Heart left ventricle (tissue), 16 donors: ENCODE measurements at places on chromosomes 11 and 22. TPM values are rescaled to one million over a fixed set of nuclear protein-coding genes. Genes with fewer than 3 reads are reported as not detected.

GRCh38 chr11:116211147-116211546 lies 561.6 kb downstream of the BUD13 start:
- DNase-seq, result no peak

DNA sequence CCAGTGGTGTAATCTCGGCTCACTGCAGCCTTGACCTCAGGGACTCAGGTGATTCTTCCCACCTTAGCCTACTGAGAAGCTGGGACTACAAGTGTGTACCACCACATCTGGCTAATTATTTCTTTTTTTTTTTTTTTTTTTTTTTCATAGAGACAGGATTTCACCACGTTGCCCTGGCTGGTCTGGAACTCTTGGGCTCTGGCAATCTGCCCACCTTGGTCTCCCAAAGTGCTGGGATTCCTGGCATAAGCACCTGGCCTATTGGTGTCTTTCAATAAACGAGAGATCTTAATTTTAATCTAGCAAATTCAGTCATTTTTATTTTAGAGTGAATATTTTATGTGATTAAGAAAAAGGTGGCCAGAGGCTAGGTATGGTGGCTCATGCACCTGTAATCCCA lies 40.1 kb downstream of the DGCR2 start:
- DNase-seq, result no peak

DNA sequence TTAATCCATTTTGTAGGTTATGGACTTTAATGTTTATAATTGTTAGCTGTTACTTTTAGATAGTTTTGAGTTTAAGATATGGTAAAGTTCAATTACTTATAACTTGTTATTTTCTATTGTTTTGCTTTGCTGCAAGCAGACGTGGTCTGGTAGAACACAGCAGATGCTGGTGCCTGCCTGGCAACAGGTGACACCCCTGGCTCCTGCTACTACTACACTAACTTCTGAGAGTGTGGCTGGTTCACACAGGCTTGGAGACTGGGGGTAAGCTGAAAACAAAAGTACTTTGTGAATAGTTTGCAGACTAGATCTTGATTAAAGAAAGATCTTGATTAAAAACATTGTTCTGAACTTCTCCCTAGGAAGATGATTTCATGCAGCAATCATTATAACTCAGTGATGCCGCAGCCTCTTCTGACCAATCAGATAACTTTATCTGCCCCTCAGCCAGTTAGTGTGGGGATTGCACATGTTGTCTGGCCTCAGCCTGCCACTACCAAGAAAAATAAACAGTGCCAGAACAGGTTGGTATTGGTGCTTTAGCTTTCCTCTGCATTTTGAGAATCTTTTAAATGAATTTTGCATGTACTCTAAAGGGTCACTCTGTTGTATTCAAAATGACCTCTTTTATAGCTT lies 90.4 kb downstream of the HIPK3 start:
- no peak for DNase-seq

DNA sequence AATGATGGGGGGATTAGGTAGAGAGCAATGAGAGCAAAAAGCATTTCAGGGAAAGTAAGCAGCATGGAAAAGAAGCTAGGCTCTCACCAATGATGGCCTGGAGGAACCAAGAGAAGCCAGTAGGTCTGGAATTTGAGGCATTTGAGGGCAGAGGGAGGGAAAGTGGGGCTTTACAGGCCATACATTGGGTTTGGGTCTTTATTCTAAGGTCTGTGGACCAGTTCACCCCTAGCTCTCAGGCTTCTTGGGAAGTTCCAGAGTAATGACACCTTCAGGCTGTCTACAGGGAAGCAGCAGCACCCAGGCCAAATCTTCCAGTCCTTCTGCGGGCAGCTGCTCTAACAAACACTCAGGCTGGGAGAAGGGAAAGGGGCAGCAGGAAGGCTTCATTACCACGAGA lies 29.4 kb downstream of the ARFGAP2 start:
- no peak for DNase-seq

DNA sequence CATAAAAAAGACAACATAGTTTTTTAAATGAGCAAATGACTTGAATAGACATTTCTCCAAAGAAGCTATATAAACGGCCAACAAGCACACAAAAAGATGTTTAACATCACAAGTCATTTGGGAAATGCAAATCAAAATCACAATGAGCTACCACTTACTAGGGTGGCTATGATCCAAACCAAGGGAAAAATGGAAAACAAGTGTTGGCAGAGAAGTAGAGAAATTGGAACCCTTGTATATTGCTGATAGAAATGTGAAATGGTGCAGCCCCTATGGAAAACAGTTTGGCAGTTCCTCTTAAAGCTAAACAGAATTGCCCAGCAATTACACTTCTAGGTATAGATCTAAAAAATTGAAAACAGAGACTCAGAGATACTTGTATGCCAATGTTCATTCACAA lies 29.0 kb downstream of the PAMR1 start:
- DNase-seq, result no peak

OR5P2 gene
- polyA plus RNA-seq, result not detected
